ENCODE measurements at places on chromosomes 5 and 9.

GRCh38 chr5:179495906-179496455, 54.4 kb upstream of the RUFY1 start:
- no peak for DNase-seq

- no peak for DNase-seq
These were observed 8.7 kb downstream of the LHX6 start for GRCh38 chr9:122219856-122220672.

GRCh38 chr9:138115506-138115905, 237.9 kb downstream of the CACNA1B start:
- no peak for DNase-seq

DNA sequence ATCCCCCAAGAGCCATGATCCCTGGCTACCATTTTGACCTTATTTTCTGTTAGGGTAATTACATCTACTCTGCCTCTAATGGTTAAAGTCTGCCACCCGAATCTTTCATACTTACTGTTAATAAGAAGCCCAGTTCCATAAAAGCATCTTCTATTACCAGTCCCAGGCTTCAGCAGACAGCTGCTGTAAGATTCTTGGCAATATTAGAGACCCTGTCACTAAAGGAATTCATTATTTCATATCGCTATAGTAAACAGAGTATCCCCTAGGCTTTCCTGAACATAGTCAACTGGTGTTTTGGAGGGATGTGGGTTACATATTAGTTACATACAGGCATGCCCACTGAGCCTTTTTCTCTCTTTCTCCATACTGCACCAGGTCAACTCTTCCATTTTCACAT, 608.7 kb upstream of the SEMA6A start:
- DNase-seq: no peak

DNA sequence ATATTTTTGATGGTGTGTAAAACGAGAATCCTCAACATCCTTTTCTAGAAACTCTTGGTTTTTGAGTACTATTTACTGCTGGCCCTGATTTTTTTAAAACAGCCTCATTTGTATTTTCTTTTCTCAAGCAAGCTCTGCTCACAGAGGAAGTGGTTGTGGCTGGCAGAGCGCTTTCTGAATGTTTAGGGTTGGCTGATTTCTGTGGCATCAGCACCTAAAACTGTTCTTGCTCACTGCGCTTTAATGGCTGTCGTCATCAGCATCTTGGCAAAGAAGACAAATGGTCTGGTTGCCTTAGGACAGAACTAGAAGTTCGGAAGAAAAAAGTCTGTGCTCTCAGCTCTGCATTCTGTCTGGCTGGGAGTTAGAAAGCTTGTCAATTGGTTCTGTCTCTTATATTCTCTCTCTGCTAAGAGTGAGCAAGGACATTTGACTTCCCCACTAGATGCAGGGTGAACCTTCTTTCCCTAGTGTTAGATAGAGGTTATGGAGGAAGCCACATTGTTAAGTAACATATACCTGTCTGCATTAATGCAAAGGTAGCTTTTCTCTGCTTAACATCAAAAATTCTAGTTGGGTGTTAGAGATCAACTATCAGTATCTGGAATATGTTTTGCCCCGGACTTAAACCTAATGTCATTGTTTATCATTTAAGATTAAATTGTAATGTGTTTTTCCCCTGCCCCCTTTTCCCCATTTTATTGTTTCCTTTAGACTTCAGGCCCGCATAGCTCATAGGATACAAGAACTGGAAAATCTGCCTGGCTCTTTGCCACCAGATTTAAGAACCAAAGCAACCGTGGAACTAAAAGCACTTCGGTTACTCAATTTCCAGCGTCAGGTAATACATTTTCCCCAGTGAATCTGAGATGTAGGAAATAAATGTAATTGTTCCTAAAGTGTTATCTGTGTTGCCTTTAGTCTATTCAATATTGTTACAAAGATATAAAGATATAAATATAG, 39.0 kb downstream of the SMARCA2 start:
- no peak for DNase-seq

Data from fibroblast of the conjunctiva (primary cell).